AG04450 (cell line): ENCODE measurements at places on chromosomes 5 and 9. TPM values are rescaled to one million over a fixed set of nuclear protein-coding genes. Genes with fewer than 3 reads are reported as not detected.

DNA sequence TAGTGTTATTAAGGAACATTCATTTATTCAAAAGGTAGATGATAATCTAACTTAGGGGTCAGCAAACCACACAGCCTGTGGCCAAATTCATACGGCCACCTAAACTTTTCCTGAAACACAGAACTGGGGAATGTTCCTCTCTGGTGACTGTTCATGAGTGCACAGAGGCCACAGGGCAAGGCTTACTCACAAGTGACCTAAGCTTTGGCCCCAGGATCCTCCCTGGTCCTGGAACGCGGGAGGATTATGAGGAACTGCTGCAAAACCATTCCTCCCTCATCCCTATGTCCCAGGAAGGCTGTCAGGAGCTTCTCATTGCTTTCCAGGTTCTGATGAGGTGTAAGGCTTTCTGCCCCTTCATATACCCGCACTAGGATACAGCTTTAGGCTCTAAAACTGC lies 397.6 kb downstream of the SEMA5A start:
- no peak for DNase-seq

DNA sequence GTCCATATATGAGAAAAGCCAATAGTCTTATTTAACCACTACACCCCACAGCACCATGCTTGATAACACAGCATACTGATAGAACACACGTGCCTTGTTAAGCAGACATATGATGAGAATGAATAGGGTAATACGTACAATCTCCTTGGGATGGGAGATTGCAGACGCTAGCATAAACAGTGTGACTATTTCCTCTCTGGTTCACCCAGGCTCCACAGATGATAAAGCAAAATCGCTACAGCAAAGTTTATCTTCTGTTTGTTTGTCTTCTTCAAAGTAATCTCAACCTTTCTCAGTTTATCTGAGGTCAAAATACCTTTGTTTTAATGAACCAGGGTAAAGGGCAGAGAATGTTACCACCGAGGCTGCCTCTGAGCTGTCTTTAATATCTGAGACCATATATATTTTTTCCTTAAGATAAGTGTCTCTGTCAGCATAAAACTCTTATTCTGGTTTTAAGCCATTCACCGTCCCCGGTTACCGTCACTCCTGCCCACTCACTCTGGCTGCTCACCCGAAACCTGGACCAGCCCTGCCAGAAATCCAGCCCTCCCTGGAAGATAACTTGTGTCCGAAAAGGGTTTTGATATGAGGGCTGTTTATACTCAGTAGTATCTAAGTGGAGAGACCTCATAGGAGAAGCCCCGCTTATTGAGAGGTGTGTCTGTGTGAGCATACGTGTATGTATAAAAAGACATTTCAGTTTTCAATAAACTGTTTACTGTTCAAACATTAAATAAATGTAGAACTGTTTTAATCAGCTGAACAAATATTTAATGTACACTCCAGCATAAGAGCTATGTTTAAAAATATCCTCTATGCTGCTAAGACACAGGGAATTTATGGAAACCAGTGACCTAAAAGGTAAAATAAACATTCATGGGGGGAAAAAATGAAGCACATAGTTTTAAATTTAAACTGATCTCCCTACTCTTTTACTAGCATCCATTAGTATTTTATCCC lies 465.4 kb downstream of the RASEF start:
- DNase-seq, result no peak

DNA sequence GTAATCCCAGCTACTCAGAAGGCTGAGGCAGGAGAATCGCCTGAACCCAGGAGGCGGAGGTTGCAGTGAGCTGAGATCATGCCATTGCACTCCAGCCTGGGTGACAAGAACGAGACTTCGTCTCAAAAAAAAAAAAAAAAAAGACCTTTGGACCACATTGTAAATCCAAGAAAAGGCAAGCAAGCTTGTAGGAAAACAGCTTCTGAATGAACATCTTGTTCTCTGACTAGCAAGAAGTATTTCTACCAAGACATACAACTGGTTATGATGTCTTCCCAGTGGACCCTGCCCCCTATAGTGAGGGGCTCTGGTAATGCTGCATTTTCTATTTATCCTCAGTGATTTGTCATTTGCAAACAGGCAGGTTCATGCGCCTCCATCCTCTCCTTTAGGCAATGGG lies 4.5 kb upstream of the EIF4EBP3 start:
- DNase-seq, result no peak

GRCh38 chr5:79982136-79982535 lies 8.9 kb downstream of the MTX3 start:
- no peak for DNase-seq

SPARC gene
- polyA plus RNA-seq, result 5,773 and 5,780 TPM in 2 replicates

IGFBPL1 gene
- polyA plus RNA-seq, result 0.07 TPM in 1 of 2 replicates, not detected in the other
